ENCODE measurements at places on chromosomes 13 and 19.

GRCh38 chr19:29293736-29294342 lies 80.9 kb upstream of the UQCRFS1 start:
- no peak for DNase-seq

DNA sequence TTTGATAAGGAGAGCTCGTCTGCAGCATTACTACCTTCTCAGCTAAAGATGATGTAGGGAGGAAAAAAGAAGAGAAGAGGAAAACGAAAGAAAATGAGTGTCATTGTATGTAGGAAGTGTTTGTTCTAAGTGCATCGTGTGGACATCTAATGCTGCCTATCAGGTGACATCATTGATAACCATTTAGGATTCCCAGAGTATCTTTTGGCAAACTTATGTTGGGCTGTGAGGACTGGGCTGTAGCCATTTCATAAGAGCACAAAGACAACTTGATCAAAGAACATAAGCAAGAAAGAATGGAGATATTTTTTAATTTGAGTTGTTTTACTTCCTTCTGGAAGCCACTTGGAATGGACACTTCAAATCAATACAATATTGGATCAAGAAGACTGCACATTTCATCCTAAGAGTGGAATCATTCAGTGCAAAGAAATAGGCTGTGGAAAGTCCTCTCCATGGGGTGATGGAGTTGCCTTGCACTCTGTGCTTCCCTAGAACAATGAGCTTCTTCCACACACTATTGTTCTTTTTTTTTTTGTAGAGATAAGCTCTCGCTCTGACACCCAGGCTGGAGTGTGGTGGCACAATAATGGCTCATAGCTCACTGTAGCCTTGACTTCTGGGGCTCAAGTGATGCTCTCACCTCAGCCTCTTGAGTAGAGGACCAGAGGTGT lies 52.4 kb upstream of the UBL3 start:
- no peak for DNase-seq

DNA sequence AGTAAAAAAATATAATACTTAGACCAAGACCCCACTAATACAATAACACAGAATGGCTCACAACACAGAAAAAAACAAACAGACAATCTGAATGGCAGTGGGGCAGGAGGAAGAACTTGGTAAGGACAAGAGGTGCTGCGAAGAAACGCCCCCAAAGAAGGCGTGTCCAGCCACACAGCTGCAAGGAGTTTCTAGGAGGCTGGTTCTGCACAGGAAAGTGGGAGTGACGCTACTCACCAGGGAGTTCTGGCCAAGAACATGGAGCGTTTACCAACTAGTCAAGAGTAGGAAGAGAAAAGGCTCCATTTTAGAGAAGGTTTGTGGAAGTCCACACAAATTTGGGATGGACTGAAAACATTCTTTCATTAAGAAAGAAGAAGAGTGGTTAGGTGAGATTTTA lies 95.3 kb upstream of the SLC15A1 start:
- DNase-seq = no peak

- DNase-seq = no peak
These were observed 29.4 kb upstream of the KDM4B start for GRCh38 chr19:4939466-4939865.

DNA sequence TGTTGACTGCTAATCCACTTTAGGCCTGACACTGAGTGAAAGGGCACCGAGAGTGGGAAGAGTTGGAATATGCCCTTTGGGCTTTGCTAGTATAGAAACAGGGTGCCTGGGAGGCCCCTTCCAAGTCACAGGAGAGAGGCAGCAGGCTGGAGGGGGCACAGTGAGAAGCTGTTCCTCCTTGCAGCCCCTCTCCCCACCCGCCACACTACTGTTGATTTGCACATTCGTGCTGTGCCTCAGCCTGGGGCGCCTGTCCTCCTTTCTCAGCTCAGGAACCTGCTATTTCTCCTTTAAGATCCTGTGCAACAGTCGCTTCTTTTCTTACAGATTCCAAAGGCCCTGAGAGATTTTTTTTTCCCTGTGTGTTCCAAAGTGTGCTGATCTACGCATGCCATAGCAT lies 2.8 kb upstream of the B3GLCT start:
- no peak for DNase-seq

GRCh38 chr19:40697007-40697406 lies 6.6 kb upstream of the NUMBL start:
- DNase-seq = no peak

- DNase-seq = no peak
These were observed 2.0 kb downstream of the CYP2F1 start for GRCh38 chr19:41116261-41116660.

- no peak for DNase-seq
These were observed at the start of gene SBK3 for GRCh38 chr19:55545443-55545842. SBK3 (minus strand) TSS chr19:55545543; CDS start chr19:55545543, 0 bp downstream.

- DNase-seq = no peak
These were observed 55.0 kb downstream of the DNAJC15 start for GRCh38 chr13:43078399-43078798.

Data from EL (cell line).